Activated naive CD4-positive, alpha-beta T cell treated with Interleukin-2 at 50 U/mL for 16 hours (primary cell): ENCODE measurements at places on chromosomes 3 and 15.

GRCh38 chr3:84066915-84067314 is 891.9 kb upstream of the CADM2 start:
- no peak for DNase-seq

DNA sequence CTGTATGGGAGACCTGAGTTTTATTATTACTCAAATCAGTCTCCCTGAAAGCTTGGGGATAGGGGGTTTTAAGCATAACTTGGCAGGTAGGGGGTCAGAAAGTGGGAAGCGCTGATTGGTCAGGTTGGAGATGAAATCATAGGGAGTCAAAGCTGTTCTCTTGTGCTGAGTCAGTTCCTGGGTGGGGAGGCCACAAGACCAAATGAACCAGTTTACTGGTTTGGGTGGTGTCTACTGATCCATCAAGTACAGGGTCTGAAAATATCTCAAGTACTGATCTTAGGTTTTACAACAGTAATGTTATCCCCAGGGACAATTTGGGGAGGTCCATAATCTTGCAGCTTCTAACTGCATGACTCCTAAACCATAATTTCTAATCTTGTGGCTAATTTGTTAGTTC is 17.8 kb upstream of the IQCF6 start:
- no peak for DNase-seq

DNA sequence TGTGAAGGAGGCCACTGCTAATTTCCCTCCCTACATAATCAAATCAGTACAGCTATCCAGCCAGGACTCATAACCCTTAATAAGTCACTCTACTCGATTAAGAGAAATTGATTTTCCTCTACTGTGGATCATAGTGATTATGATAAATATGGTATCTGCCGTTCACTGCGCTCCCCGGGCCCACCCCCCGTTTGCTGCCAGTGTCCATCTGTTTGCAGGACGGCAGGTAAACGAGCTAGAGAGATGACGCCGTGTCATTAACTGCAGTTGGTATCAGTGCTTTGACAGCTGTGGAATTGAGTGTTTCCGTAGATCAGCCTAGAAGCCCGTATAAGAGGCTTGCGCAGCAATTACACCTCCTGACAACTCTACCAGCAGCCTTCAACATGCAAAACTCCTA is 94.9 kb downstream of the ROBO2 start:
- no peak for DNase-seq

DNA sequence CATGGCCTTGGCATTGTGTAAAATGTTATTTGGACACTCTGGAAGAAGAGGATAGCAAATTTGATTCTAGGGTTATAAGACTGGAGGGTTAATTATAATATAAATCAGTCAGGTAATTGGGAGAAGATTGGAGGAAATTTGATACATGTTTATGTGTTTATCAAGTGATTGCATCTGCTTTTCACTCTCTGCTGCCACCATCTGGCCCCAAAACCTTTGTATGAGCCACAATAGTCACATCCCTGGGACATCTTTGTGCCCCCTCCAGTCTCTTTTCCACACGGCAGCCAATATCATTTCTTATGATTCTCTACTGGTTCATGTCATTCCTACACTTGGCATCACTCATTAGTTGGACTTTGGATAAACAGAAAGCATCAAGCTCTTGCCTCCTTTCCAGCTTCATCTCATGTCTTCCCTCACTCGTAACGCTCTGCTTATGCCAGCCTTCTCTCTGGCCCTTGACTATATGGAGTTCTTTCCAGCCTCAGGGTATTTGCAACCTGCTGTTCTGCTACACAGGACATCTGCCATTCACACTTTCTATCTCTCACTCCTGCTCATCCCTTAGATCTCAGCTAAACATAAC is 602.3 kb upstream of the SUCLG2 start:
- DNase-seq, result no peak
